Left ventricle myocardium inferior (tissue), 1 donor: ENCODE measurements at places on chromosomes 2 and 18. TPM values are rescaled to one million over a fixed set of nuclear protein-coding genes. Genes with fewer than 3 reads are reported as not detected.

Gene SERPINB11
- not detected for total RNA-seq

Gene LPIN2
- 8.2 TPM for total RNA-seq

Gene RAPH1
- total RNA-seq: 17.2 TPM

Gene CYP27C1
- total RNA-seq: 0.11 TPM

Gene GEN1
- 4.3 TPM for total RNA-seq

Gene PRSS56
- not detected for total RNA-seq

Gene CYP27A1
- total RNA-seq: 6.7 TPM

Gene RAB6C
- total RNA-seq: 0.16 TPM

Gene SERPINB5
- not detected for total RNA-seq

Gene MFSD6
- 21.4 TPM for total RNA-seq
